ENCODE measurements at places on chromosomes 1 and 21. TPM values are rescaled to one million over a fixed set of nuclear protein-coding genes. Genes with fewer than 3 reads are reported as not detected.

DNA sequence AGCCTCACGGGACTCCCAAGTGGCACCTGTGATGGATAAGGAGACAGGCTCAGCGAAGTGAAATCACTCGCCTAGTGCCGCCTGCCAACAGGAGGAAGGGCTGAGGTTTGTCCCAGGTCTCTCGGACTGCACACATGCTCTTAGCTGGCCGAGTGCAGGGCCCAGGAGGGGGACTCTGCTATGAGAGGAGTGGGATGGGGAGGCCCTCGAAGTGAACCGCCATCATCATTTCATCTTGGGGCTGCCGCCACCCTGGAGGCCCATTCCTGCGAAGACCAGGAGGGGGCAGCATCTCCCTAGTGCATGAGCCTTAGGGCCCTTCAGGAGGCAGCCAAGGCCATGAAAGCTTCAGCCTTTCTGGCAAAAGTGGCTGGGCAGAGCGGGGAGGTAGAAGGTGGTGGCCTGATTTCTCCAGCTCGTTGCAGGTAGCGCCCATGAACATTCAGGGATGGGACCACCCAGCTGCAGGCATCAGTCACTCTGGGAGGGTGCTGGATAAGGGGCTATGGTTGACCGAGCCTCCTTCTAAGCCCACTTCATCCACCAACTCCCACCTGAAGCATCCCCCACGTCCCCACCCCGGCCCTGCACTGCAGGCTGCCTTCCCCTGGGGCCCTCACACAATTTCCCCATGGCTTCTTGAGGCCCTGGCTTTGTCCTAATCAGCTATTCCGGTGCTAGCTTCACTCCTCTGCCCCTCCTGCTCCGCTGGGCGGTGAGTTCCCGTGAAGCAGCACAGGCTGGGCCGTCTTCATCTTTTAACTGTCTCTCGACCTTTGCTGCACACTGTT is 17.2 kb upstream of the RASSF5 start:
- peak; percentile 81 for DNase-seq

DNA sequence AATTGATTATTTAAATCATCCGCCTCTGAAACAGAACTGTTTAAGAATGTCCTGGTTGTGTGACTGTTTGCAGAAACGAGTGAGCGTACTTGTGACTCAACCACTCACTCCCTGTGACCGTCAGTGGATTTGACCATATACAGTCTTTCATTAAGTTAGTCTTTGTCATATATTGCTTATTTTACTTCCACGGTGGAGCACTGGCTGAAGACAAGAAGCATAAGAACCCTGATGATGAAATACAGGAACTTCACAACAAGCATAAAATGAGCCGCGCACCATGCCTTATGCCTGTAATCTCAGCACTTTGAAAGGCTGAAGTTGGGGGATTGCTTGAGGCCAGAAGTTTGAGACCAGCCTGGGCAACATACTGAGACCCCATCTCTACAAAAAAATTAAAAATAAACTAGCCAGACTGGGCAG is 194.0 kb downstream of the TOMM20 start:
- no peak for DNase-seq

The CLCC1 gene
- 19.5 TPM for polyA plus RNA-seq

The CFAP126 gene
- 1.4 TPM for polyA plus RNA-seq

The CCDC185 gene
- not detected for polyA plus RNA-seq

- DNase-seq, result no peak
These were observed 9.6 kb downstream of the SNIP1 start for GRCh38 chr1:37544530-37544929.

DNA sequence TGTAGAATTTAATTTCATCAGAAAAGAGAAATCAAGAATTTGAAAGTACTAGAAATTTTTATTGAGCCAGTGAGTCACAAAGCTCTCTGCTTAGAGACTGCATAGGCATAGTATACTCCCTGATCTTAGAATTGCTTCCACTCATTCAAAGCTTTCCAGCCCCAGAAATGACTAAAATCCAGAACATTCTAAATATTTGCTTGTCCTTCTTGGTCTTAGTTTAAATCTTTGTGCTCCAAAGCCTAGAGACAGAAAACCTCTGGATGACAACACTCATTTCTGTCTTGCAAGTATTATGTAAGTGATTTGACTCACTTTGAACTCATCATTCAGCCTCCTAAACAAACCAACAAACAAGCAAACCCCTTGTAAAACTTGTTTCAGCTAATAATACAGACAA is 74.2 kb downstream of the PTPRC start:
- no peak for DNase-seq

DNA sequence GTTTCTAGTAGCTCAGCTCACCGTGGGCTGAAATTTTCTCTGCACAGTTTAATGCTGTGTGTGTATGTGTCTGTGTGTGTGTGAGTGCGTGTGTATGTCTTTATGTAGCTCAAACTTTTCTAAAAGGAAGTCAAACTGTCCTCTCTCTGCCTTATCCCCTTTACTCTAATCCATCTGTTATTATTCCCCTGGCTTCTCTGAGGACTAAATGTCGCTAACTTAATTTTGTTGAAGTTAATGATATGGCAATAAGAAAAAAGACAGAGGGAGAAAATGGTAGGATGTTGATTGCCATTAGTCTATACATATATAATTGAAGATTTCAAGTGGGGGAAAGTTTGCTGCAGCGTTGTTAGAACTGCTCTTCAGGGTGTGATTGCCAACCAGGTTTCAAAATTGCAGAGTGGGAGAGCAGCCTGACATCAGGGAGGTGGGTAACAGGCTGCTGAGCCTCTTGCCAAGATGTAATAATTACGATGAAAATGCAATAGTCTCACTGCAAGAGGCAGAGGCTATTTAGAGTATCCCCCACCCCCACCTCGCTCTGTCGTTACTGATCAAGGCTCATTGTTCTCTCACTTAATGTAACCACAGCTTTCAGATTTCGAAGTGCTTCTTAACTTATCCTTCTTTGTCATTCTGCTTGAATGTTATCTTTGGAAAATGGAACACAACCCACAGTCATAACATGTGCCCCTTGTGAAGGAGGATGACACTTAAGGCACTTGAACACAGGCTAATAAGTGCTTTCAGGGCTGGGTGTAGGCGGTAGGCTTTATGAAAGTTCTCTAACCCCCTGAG is 559.0 kb upstream of the PLXNA2 start:
- peak; percentile 75 for DNase-seq

GRCh38 chr1:186289943-186290545 is 85.0 kb downstream of the TPR start:
- no peak for DNase-seq

GRCh38 chr1:59279645-59280044 is 17.2 kb upstream of the FGGY start:
- no peak for DNase-seq

The THEM5 gene
- polyA plus RNA-seq, result not detected

The DAB1 gene
- polyA plus RNA-seq, result 3.4 TPM

DNA sequence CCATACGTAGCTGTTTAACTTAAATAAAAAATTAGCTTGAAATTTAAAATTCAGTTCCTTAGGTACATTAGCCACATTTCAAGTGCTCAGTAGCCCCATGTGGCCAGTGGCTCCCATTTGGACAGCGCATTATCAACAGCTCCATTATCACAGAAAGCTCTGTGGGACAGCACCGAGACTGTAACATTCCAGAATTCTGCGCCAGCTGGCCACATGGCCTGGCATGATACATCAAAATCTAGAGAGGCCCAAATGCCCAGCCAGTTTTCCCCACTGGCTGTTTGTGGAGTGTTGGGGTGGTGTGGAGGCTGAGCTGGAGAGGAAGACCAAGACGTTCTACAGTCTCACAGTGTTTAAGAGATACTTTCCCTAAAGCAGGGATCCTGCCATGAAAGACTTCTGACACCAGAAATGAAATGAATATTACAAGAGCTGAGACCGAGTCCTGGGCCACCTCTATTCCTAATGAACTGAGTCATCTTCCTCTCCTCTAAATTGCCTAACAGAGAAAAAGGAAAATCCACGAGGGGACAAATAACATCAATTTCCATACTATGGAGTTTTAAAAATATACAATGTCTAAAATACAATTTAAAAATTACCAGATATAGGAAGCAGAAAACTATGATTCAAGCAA is 27.3 kb upstream of the ACTA1 start:
- no peak for DNase-seq

- DNase-seq, result no peak
These were observed 9.0 kb downstream of the GSTM5 start for GRCh38 chr1:109721042-109721441.

GRCh38 chr1:97877307-97877706 is 43.5 kb downstream of the DPYD start:
- no peak for DNase-seq

GRCh38 chr1:52111492-52111891 is 30.4 kb upstream of the ZFYVE9 start:
- no peak for DNase-seq

DNA sequence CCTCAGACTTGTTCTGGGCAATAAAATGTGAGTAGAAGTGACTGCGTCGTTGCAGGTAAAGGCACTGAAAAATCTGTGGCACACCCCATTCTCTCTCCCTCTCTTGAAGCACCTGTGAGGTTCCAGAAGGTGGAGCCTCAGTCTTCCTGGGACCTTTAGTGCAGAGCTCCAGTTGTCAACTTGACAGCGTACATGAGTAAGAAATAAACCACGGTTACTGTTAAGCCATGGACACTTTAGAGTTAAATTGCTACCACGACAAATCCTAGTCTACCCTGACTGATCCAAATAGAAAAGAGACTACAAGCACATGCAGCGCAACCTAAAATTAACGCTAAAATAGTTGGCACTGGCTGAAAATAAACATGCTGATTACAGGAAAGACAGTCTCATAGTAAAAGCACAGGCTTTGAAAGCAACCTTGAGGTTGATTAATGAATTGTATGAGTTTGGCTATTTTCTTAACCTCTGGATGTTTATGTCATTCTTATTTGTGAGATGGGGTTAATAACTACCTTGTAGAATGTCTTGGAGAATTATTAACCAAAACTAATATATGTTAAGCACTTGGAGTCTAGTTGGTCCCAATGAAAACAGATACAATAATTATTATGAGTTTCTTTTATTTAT is 93.0 kb upstream of the PLPPR4 start:
- peak; percentile 32 for DNase-seq

The TRIM46 gene
- polyA plus RNA-seq, result 11.0 TPM

DNA sequence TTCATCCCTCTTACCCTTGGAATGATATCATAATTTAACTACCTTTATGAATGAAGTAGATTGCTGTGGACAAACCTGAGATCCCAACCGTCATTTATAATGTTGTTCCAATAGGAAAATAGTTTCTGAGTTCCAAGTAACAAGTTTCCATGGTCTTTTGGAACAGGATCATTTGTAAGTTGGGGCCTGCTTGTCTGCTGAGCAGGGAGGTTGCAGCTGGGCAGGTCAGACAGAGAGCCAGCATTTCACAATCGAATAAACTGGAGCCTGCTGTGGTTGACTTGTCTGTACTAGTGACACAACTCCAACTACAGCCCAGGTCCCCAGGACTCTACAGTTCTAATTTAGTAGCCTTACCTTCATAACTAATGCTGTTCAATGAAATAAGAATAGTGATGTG is 18.6 kb upstream of the RALGPS2 start:
- DNase-seq, result no peak

DNA sequence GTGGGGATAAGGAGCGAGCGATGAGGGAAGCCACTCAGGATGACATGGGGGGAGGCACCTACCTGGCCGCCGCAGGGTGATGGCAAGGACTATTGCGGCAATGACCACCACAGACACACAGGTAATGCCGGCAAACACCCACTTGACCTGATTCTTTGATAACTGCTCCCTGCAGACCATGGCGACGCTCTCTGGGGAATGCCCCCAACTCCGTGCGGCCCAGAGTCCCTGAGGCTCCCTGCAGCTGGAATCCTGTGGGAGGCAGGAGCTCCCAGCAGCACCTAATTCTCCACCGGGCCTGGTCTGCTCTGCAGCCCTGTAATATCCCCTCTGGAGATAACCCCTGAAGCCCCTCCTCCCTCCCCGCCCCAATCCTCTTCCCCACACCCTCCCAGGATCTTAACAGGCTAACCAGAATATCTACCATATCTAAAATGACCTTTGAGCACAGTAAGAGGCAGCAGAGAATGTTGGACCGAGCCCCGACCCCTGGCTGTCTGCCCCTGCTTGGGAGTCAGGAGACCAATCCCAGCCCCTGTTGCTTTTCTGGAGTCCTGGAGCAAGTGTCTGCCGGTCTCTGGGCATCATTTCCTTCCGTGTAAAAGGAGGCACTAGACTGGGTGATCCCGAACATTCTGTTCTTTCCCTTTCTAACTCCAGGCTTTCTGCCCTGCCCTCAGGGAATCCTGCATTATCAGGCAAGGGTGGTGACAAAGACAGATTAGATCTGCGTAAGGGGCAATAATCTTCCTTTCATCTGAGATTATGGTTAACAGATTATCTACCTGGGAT is at the start of gene FAM151A:
FAM151A (minus strand) TSS at position 310 of the 792 bp plus-strand sequence; CDS start at position 180, 130 bp downstream.
- DNase-seq, result no peak

GRCh38 chr1:116990612-116991151 is 10.9 kb upstream of the CD101 start:
- peak; percentile 5 for DNase-seq

DNA sequence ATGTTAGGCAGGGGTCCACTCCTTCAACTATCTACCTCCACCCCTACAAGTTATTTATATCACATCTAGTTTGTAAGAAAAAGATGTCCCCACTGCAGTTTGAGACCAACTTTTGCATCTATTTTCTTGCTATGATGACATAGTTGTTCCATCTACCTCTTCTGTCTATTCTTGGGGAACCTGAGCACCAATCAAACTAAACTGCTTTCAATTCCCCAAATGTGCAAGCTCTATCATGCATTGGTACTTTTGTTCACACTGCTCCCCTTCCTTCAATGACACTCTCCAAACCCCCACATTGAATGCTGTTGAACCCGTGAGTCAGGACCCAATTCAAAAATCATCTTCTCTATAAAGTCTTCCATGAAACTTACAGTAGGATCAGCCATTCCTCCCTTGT is 16.0 kb upstream of the FRRS1 start:
- DNase-seq, result no peak

DNA sequence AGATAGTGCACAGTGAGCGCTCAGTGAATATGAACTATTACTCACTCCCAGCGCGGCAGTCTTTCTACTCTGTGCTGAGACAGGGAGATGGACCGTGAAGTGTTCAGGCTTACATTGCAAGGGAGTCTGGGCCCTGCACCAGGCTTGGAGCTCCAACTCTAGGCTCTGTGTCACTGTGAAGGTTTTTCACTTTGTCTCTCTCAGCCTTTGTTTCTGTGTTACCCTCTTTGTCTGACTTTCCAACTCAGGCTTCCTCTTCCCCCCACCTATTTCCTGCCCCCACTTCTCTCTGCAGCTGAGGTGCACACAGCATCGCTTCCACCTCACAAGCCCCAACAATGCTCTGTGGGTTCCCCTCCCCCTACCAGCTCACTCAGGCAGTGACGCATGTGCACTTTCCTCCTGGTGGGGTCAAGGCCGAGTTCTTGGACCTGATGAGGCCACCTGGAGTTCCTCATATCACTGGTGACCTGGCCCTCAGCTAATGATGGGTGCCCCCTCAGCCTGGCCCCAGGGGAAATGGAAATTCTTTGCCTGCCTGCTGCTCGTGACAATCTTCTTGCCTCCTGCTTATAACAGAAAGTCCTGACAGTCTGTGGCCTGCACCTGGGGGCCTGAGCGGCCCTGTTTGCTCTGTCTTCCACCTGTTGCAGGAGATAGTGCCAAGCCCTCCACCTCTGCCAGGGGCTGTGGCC is 1.1 kb upstream of the LCK start:
- DNase-seq, result no peak

GRCh38 chr1:210792250-210793102 is 341.5 kb downstream of the KCNH1 start:
- no peak for DNase-seq

GRCh38 chr1:229989591-229990248 is 77.3 kb upstream of the GALNT2 start:
- no peak for DNase-seq

Data from brain (organoid and tissue), 16 donors.